ENCODE measurements at places on chromosomes 12 and 14.
A peak's percentile ranks its signal among the peaks of the same experiment; 100 is the strongest.

DNA sequence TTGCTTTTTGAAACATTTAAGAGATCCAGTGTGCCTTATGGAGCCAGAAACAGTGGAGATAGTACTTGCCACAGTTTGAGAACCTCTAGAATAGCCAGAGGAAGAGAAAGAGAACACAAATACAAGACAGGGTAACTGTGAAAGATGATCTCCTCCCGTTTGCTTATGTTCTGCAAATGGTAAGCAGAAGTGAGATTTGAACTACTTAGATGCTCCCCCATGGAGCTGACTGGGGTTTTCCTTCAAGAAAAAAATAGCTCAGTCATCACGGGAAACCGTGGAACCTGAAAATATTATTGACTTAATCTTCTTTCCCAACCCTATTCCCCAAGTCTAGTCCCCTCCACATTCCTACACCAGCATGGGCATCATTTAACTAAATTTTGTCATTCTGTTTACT, 87.1 kb downstream of the KIF21A start:
- DNase-seq: no peak

GRCh38 chr12:126784328-126784921, 1482.5 kb upstream of the TMEM132C start:
- DNase-seq: no peak

DNA sequence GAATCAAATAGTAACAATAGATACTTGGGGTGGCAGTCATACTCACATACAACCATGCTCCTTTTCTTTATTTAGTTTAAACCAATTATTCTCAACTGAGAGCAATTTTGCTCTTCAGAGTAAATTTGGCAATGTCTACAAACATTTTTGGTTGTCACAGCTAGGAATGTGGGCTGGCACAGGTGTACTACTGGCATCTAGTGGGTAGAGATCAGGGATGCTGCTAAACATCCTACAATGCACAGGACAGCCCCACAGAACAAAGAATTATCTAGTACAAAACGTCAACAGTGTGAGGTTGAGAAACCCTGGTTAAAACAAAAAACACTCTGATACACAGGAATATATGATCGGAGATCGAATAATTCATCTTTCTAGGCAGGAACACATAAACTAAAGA, 186.5 kb downstream of the NELL2 start:
- no peak for DNase-seq

- DNase-seq: no peak
Measured at GRCh38 chr12:96495155-96495554, 5.8 kb downstream of the CFAP54 start.

DNA sequence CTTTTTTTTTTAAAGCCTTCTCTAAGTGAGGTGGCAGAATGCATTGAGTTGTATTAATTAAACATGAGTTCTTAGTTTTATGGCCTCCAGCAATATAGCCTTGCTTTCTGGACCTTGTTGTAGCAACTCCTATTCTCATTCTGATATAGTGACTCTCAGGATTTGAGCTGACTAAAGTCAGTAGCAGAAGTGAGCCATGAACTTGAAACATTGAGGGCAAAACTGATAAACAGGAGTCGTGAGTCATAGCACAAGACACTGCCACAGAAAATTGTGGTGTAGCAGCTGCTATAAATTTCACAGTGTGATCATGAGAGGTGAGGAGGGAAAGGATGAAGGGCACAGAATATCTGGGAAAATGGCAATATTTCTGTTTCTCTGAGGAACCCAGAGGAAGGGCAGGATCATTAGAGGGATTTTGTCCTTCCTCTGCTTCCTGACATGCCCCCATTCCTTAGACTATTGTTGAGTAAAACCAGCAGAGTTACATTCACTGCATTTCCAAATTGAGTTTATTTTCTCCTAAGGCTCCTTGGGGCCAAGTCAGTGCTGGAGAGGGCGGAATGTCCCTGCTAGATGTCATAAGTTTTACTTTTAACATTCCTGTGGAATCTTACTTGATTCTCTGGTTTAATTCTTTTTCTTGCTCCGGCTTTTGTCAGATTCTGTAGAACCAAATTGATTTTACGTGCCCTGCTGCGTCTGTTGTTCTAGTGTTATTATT, 7.5 kb downstream of the KLRG1 start:
- no peak for DNase-seq

DNA sequence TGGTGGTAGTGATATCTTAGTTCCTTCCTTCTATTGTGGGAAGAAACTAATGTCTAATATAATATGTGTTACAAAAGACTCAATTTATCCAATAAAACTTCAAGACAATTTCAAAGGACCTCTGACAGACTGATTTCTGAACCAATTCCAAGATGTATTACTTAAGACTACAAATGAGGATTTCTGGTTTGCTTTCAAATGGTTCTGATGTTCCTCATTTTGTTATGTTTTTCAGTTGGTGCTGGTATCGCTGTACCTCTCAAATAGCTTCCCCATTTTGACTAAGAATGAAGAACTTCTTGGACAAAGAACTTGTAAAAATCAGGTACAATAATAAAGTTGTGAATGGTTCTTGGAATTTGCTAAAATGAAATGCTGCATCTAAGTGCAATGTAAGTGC, 19.4 kb upstream of the MBIP start:
- no peak for DNase-seq

GRCh38 chr12:1920436-1920835, 2.0 kb upstream of the CACNA2D4 start:
- no peak for DNase-seq

- peak; percentile 24 for DNase-seq
Measured at GRCh38 chr12:52903285-52903854, 1.5 kb downstream of the KRT8 start.

- no peak for DNase-seq
Measured at GRCh38 chr14:99578541-99579101, 25.4 kb downstream of the CCDC85C start.

DNA sequence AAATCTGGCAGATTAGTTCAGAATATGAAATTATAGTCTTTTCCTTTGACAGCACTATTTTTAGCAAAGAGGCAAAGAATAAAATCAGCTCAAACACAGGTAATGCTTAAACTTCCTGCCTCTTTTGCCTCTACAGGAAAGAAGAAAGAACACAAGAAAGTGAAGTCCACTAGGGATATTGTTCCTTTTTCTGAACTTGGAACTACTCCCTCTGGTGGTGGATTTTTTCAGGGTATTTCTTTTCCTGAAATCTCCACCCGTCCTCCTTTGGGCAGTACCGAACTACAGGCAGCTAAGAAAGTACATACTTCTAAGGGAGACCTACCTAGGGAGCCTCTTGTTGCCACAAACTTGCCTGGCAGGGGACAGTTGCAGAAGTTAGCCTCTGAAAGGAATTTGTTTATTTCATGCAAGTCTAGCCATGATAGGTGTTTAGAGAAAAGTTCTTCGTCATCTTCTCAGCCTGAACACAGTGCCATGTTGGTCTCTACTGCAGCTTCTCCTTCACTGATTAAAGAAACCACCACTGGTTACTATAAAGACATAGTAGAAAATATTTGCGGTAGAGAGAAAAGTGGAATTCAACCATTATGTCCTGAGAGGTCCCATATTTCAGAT, 17.4 kb downstream of the TMPO start:
- no peak for DNase-seq

DNA sequence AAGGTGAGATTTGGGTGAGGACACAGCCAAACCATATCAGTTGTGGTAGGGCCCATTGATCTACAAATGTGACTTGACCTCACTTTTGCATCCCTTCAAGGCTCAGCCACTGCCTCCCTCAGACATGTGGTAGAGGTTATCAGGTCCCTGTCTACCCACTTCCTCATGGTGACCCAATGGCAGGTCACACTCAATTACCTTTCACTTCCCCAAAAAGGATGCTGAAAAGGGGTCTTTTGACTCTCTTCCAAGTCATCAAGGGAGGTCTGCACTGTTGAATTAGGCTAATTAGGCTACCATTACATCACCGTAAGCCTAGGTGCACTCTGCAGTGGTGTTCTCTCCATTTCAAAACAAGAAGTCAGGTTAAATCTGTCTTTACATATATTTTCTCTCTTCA, 22.6 kb upstream of the DRAM1 start:
- no peak for DNase-seq

DNA sequence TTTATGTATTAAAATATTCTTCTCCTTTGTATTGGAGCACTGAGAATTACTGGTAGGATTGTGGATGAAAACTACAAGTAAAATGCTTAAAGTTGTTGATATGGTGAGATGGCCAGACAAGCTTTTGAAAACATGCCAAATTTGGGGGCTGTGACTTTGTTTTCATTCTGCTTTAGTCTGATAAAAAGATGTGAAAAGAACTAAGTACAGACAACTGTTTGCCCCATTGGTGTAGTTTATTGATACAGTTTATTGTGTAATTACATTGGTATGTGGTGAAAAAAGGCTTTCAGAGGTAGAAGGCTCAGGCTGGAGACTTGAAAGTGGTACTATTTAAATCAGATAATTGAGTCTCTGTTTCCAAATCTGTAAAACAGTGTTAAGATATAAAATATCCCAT, 746.8 kb downstream of the DIO2 start:
- DNase-seq: no peak

DNA sequence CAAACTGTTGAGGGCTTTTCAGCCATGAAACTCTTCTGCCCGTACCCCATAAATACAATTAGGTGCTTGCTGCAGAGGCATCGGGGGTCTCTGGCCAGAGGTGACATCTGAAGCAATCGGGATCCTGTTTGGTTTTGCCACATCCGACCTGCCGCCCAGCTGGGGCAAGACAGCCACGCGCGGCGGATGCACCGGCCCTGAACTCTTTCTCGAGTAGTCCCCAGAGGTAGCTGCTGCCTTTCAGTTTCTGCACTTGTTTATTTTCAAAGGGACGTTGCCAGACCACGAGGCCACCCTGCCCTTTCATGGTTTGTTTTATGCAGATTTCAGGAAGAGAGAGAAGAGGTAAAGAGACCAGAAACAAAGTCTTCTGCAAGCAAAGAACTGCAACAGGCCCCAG, 10.6 kb upstream of the MLXIP start:
- DNase-seq: no peak

DNA sequence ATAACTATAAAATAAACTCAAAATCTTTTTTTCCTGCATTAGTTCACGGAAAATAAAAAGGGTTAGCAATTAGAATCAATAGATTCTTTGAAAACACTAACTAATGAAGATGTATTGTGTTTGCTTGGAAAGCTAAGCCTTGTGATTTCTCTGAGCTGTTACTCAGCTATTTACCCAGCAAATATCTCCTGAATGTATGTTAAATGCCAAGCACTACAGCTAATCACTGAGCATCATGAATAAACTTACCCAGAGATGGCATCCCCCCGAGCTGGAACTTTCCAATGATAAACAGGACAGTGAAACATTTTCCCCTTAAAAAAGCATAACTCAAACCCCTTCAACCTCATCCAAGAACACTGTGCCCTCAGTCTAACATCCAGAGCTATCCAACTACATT, 71.2 kb downstream of the SLC2A13 start:
- DNase-seq: no peak

DNA sequence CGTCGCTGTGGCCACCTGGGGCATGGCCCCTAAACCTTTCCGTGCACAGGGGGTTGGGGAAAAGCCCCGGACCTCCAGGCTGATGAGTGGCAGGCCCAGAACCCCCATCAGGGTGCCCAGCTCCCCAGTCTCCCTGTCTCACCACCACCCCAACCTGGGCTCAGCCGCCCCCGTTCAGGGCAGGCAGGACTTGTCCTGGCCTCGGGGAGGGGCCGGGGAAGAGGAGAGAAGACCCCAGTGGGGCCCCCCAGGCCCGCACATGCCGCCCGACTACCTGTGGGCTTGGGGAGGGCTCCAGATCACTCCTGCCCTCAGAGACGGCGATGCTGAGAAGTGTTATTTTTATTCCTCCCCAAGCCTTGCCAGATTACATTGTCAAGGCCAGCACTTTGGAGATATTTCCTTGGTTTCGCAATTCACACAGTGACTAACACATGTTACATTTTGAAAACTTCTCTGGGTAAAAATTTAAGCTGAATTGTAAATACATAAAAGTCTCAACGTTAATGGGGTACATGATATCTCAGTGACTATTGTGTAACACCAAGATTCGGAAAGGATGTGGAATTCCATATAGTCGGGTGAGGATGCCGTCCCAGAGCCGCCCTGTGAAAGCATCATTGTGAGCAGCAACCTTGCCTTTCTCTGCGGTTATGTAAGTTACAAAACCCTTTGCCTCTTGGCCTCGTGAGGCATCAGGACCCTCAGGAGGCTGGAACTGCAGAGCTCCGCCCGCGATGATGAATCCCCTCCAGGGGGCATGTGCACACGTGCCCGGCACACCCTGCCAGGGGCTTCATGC, 85.6 kb upstream of the DIO3 start:
- DNase-seq: no peak

DNA sequence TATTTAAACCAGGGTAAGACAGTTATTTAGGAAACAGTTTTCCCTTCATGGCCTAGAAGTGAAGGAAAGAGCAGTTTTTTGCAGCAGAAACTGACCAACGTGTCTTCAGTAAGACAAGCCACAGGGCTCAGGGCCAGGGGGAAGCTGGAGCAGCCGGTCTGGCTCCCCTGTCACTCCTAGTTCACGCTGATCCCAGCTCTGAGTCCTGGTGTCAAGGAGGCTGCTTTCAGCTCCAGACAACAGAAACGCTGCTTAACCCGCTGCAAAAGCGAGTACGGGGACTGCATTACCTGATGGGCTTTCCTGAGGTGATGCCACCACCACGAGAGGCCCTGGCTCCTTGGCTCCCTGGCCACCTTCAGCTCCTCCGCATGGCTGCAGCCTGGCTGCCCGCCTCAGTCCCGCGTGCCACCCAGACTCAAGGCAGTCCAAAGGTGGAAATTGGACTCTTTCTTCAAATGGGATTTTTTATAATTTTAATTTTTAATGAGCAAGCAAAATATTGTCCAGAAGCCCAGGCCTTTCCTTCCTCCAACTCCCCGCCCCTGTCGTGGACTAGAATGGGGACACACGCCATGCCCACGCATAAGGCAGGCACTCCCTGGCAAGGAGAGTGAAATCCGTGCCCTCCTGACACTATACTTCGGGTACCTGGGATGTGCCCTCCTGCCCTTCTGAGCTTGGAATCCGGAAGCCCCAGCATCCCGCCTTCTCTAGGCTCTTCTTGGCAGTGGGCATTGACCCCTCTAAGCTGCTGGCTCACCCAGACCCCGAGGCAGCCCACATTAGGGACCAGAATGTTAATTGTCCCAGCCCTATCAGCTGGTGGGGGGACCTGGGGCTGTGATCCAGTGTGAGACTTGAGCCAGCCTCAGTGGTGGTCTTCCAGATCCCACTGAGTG, 85.0 kb downstream of the PAPOLA start:
- no peak for DNase-seq

GRCh38 chr12:116837097-116837496, 44.1 kb downstream of the HRK start:
- DNase-seq: no peak

DNA sequence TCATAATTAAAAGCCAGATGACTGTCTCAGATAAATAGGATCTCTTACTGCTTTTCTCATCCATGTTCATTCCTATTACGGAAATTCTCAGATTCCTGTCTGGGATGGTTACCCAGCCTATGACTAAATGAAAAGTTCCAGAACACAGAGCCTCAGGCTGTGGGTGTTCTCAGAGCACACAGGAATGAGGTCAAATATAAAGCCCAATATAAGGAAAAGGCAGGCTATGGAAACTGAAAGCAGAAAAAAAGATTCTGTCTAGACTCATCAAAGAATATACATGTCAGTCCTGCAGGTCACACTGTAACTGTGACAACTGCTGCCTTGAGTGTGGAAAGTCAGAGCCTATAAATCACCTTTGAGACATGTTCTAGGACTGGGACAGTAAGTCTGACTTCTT, 64.3 kb downstream of the DCAF5 start:
- no peak for DNase-seq

Data from T follicular helper cell (primary cell).